Glomerular endothelial cell (primary cell): ENCODE measurements at places on chromosomes 2 and 18. TPM values are rescaled to one million over a fixed set of nuclear protein-coding genes. Genes with fewer than 3 reads are reported as not detected.

DNA sequence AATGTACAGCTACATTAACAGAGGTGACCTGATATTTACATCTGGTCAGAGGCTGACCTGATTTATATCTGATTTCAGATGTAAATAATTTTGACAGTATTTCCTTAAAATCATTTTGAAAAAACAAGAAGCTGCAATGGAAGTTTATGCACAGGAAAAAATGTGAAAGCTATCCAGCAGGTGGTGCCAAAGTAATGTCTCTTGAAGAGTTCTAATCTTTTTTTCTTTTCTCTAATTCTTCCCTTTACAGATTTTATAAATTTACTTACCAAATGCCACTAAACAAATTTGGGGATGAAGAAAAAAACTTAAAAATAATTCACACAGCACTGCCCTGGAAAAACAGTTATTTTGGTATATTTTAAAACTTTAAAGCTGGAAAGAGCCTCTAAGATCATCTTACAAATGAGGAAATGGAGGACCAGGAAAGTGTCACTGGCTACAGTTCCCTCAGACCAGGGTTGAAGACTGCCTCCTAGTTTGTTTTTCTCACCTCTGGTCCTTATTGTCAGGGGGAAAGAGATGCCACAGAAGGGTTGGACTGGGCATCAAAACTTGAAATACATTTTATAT, 16.4 kb upstream of the FBLN7 start:
- DNase-seq = peak; percentile 42

Gene RSAD2
- total RNA-seq = 0.44 and 12.7 TPM in 2 replicates

- DNase-seq = no peak
Observed at GRCh38 chr2:102880731-102881130, 118.9 kb downstream of the TMEM182 start.

- DNase-seq = no peak
Observed at GRCh38 chr2:218063486-218063885, 5.6 kb upstream of the RUFY4 start.

Gene ERFE
- 34.1 and 64.1 TPM in 2 replicates for total RNA-seq

Gene AQP12A
- total RNA-seq = not detected in 2 replicates

Gene FEV
- not detected in 2 replicates for total RNA-seq

DNA sequence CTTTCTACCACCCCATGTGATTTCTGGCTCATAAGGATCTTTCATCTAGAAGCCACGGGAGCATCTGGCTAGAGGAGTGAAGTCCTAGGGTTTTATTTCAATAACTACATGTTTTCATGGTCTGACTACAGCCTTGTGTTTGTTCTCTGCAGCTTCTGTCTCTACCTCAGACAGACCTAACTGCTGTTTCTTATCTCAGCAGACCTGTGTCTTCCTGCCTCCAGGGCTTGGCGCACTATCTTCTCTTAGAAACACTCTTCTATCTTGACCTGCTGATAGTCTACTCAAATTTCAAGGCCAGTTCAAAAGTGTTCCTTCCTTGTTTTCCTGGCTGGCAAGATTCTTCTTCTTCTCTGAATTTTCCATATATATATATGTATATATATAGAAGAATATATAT, 11.0 kb upstream of the TRIB2 start:
- no peak for DNase-seq
